Endothelial cell of umbilical vein (primary cell): ENCODE measurements at places on chromosomes 6 and 20.

DNA sequence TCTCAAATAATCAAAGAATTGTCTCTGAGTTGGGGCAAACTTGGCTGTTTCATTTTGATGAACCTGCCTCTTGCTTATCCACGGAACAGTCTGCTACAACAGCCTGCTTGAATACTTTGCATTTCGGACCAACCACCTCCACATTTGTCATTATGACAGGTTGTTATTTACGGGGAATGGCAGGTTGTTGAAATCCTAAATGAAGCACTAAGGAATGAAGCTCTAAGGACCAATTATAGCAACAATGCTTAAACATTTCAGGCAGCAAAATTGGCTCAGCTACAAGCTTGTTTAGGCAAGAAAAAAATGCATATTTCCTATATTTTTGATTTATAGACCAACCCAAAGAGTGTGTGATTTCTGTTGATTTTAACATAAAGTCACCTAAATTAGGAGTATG lies 84.5 kb downstream of the MAP3K7 start:
- DNase-seq, result no peak

- DNase-seq, result peak; percentile 58
These were observed at the start of gene TAF4 for GRCh38 chr20:62065674-62066338. Gene TAF4 (minus strand): TSS chr20:62065881. CDS start chr20:62065810, 71 bp downstream.

- no peak for DNase-seq
These were observed 20.9 kb downstream of the IGF2R start for GRCh38 chr6:159989492-159990480.

DNA sequence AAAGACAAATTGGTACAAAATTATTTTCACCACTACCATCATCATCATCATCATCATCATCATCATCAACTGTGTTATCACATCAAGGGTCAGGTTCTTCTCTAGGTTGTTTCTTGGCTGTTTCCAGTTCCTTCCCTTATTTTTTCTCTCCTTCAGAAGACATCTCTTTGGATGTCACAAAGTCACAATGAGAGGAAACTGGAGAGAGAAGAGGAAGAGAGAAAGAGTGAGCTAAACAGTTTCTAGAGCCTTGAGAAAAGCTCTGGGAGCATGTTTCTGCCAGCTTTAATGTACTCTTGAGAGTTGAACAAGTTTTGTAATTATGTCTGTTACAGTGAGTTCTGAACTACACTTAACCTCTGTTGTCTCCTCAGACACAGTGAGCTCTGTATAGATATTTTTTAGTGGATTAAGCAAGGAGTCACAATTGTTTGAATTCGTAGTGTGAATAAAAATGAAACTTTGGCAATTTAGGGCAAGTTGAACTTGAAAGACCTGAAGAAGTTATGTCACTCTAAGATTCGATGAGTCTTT lies 123.0 kb upstream of the AKIRIN2 start:
- DNase-seq, result no peak

- no peak for DNase-seq
These were observed 120.6 kb downstream of the RCAN2 start for GRCh38 chr6:46370622-46371021.

DNA sequence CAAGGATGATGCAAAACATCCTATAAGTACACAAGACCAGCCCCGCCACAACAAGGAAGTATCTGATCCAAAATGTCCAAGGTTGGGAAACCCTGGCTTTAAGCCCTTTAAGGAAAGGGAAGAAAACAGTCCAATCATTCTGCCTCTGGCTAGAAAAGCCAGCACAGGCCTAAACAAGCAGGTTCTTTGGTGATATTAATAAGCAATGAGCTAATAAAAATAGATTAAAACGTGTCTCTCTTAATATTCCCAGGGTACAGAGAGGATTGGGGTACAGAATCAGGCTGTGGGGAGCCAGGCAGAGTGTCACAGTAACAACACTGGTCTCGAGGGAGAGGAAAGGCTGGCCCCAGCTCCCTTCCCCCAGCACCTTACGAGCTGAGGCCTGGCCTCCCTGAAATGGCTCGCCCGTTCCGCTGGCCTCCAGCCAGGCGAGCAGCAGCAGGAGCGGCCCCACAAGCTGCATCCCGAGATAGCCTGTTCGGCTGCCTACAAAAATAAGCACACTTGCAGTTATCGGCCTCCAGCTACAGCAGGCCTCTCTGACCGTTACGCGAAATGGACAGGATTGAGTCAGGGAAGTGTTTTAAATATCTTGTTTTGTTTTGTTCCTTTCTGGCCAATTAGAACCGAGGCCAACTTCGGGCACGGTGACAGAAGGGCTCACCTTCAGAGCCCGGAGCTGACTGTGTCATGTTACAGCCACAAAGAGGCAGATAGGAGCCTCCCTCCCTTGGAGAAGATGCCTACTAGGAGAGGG lies 4.0 kb upstream of the ZMYND8 start:
- peak; percentile 100 for DNase-seq

DNA sequence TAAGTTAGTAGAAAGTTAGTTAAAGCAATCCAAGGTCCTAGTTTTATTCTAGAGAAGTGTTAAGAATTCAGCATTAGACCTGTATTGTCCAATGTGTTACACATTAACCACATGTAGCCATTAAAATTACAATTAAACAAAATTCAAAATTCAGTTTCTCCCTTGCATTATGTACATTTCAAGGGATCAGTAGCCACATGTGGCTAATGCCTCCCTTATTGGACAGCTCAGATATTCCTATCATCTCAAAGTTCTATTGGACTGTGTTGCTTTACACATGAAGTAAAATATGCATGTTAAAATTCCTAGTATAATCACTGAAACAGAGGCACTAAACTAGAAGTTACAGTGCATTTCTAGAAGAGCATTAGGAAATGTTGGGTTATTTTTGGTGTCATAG lies 107.2 kb upstream of the SCGN start:
- DNase-seq, result no peak

DNA sequence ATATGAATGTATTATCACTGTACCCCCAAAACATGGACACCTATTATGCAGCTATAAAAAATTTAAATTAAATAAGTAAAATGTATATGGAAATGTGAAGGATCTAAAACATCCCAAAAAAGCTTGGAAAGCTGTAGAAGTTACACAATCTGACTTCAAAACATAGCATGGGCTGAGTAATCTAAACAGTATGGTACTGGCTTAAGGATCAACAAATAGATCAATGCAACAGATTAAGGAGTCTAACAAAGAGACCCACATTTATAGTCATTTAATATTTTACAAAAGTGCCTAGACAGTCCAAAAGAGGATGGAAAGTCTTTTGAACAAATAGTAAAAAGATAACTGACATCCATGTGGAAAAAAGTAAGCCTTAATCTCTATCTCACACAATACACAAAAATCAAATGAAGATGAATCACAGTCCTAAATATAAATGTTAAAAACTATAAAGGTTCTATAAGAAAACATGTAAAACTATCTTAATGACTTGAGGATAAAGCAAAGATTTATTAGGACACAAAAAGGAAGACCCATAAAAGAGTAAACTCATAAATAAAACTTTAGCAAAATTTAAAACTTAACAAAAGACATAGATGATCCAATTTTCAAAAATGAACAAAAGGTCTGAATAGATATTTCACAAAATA lies 46.8 kb downstream of the RANBP9 start:
- no peak for DNase-seq

GRCh38 chr6:166308033-166308768 lies at the start of gene PRR18:
Gene PRR18 (minus strand): TSS chr6:166308392. CDS start chr6:166308142, 250 bp downstream.
- DNase-seq, result no peak

- DNase-seq, result no peak
These were observed 142.0 kb upstream of the GLP1R start for GRCh38 chr6:38906582-38906981.

DNA sequence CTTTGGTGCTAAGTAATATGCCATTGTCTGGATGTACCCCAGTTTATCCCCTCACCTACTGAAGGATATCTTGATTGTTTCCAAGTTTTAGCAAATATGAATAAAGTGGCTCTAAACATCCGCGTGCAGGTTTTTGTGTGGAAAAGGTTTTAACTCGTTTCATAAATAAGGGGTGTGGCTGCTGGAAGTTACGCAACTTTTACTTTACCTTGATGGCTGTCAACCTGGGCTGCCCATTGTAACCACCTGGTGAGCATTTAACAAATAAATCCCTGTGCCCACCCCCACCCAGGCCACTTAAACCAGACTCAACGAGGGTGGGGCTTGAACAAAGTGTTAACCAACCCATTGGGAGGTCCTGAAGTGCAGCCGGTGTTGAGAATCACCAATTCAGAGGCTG lies 187.8 kb downstream of the NRN1 start:
- DNase-seq, result no peak

GRCh38 chr6:121677571-121677970 lies 242.1 kb downstream of the GJA1 start:
- no peak for DNase-seq

DNA sequence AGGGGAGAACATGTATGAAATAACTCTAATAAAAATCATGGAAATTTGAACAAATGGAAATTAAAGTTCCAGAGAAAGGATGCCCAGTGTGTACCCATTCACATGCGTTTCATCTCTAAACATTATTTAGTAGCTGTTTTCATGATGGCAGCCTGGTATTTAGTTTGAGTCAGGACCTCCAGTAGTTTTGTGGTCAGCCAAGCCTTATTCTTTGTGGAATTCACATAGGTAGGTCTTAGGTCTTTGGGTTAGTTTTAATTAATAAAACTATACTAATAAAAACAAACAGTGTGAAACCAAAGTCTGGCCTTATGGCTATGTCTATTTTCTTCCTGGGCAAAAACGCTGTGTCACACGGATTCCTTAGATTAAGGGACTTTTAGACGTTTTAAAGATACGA lies 137.8 kb downstream of the FOXC1 start:
- no peak for DNase-seq

- DNase-seq, result no peak
These were observed 24.1 kb downstream of the PXT1 start for GRCh38 chr6:36418558-36418957.

GRCh38 chr20:327186-328026 lies 2.1 kb downstream of the SOX12 start:
- DNase-seq, result peak; percentile 92

GRCh38 chr6:144314003-144314485 lies 28.9 kb downstream of the UTRN start:
- peak; percentile 90 for DNase-seq

- no peak for DNase-seq
These were observed 15.9 kb downstream of the DLL1 start for GRCh38 chr6:170274713-170275560.

GRCh38 chr6:24761193-24761835 lies 13.4 kb upstream of the GMNN start:
- DNase-seq, result no peak

DNA sequence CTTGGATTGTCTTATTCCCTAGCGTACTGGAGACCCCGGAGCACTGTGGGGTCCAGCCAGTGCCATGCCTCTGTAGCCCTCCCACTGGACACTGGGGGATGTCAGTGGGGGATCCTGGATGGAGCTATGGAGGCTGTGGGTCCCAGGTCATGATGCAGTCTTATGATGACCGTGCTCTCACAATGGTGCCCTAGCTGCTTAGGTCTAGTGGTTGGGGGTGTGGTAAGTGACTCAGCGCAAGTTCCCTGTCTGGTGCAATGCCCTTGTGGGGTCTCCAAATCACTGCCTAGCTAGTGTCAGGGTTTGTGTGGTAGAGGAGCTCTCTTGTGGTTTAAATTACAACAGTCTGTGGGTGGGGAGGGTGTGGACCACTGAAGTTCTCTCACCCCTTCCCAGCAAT lies 135.4 kb downstream of the CDC5L start:
- no peak for DNase-seq

GRCh38 chr6:3801960-3802359 lies 47.2 kb upstream of the FAM50B start:
- DNase-seq, result no peak
